GM04504 (cell line): ENCODE measurements at places on chromosomes 5 and 9.
A peak's percentile ranks its signal among the peaks of the same experiment; 100 is the strongest.

- no peak for DNase-seq
These were observed 59.6 kb downstream of the C9orf152 start for GRCh38 chr9:110148384-110148783.

DNA sequence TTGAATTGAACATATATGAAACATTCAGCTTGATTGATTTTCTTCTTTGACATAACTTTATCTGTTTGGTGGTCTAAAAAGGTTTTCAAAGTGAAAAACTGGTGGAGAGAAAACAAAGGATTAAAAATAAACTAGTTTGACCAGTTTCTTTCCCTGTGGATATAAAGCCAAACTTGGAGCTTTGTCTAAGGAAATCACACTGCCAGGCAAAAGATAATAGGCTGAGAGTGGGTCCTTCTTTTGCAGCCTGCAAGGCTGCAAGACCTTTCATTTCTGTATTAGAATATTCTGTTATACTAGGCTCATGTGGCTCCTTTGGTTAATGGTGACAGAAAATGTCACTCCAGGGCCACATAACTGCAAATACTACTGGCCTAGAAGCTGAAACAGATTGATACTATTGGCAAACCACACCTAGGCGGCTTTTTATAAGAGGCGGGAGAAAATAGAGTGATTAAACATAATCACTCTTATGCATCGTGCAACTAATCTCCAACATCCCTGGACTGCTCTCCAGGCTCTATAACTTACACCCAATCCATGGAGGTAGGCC is 129.1 kb upstream of the ZNF462 start:
- no peak for DNase-seq

DNA sequence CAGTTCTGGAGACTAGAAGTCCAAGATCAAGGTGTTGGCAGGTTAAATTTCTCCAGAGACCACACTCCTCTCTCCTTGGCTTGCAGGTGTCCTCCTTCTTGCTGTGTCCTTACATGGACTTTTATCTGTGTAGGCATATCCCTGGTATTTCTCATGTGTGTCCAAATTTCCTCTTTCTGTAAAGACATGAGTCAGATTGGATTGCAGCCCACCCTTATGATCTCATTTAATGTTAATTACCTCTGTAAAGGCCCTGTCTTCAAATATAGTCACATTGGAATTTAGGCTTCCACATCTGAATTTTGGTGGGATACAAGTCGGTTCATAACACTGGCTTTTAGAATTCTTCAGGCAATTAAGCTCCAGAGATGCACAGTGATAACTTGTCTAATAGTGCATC is 322.2 kb upstream of the GRIA1 start:
- DNase-seq, result no peak

- DNase-seq, result no peak
These were observed 93.5 kb downstream of the PHF2 start for GRCh38 chr9:93669958-93670207.

GRCh38 chr9:35193762-35194161 is 32.0 kb downstream of the UNC13B start:
- DNase-seq, result no peak

GRCh38 chr9:127112056-127112455 is 10.4 kb downstream of the ANGPTL2 start:
- no peak for DNase-seq

DNA sequence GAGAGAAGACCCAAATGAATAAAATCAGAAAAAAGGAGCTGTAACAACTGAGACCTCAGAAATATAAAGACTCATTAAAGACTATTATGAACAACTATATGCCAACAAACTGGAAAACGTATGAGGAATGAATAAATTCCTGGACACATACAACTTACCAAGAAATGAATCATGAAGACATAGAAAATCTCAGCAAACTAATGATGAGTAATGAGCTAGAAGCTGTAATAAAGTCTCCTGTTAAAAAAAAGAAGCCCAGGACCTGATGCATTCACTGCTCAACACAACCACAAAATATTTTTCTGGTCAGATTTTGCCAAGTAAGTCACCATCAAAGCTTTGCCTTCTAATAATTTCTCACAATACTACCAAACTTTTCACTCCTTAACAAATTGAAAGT is 666.7 kb downstream of the LRRC70 start:
- no peak for DNase-seq

- no peak for DNase-seq
These were observed 77.0 kb downstream of the ZNF354C start for GRCh38 chr5:179137016-179137642.

DNA sequence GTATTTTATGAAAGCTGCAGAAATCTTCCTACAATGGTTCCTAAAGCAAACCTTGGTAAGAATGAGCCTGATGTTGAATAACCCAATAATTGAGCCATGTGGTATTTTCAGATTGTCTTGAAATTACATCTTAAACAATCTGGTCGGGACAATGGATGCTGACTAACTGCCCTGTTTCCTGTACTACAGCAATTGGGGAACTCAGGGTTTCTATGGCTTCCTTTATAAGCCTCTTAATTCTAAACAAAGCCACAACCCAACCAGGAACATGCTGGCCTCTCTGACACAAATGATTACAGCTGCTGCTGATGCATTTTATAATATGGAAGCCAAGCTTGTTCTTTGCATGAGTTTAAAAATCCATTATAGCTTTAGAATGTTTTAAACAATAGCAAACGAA is 30.2 kb downstream of the PTPN3 start:
- no peak for DNase-seq

DNA sequence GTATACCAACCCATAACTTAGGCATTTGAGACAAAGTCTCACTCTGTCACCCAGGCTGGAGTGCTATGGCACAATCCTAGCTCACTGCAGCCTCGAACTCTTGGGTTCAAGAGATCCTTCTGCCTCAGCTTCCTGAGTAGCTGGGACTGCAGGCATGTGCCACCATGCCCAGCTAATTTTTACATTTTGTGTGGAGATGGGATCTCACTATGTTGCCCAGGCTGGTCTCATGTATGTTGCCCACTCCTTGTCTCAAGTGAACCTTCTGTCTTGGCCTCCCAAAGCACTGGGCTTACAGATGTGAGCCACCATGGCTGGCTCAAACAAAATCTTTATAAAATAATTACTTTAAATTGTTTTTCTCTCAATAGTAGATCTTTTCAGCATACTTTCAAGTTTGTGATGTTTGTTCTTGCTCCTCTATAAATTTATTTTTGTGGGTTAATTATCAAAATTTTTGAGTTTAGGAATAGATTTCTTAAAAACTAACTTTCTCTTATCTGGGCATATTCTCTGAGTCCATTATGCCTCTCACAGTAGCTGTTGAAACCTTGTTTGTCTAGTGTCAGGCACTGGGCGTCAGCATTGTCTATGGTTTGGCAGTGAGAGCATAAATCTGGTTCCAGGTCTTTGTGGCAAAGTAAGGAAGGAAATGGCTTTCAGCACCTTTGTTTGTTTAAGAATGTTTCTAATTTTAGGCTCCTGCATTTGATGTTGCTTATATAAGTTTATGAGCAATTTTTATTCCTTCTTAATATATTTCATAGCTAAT is 38.7 kb downstream of the NLN start:
- DNase-seq, result peak; percentile 46

- no peak for DNase-seq
These were observed 97.0 kb upstream of the SPRY4 start for GRCh38 chr5:142421621-142422397.

DNA sequence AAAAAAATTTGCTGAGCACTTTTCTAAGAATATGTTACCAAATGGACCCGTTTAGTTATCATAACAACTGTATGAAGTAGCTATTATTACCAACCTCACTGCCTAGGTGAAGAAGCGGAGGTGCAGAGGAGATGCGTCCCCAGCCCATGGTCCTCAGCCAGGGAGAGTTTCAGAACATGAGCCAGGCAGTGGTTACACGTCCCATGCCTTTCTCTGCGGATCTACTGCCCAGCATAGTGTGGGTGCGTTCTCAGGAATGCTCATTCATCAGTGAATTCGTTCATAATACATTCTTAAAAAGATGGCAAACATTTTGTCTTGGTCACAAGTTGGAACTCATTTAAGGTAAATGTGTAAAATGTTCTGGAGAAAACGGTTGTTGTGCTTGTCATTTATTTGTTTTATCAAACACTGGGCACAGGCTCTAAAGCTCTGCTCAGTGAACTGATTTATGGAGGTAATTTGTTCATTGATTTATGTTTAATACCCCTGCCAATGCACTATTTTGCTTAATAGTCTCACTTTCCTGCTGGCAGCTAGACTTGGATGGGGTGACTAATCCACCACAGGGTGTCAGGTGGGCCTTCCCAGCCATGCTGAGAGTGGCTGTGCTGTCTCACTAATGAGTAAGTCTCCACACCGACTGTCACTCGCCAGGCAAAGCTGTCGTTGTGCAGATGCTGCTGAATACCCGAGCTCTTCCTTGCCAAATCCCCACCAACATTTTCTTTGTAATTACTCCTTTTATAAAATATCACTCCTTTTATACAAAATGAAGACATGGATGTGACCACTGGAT is 248.8 kb downstream of the TENT4A start:
- DNase-seq, result no peak

DNA sequence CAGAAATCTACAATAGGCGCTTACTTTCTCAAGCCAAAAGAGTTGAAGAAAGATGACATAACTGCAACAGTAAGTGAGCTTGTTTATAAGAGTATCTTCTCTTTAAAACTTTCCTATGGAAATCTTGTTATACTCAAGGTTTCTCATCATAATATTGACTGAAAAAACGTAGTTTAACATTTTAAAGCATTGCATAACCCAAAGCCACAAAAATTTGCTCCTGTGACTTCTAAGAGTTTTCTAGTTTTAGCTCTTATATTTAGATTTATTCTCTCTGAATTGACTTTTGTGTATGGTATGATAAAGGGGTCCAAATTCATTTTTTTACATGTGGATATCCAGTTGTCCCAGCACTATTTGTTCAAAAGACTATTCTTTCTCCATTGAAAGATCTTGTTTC is 15.2 kb downstream of the WDR36 start:
- no peak for DNase-seq

- DNase-seq, result peak; percentile 91
These were observed 453.5 kb downstream of the RAB3C start for GRCh38 chr5:59036274-59036961.

GRCh38 chr5:22567983-22568382 is 285.2 kb downstream of the CDH12 start:
- no peak for DNase-seq

GRCh38 chr5:119016125-119016774 is 27.9 kb upstream of the DTWD2 start:
- no peak for DNase-seq

GRCh38 chr5:67416133-67416937 is 219.7 kb upstream of the CD180 start:
- no peak for DNase-seq

GRCh38 chr9:105006514-105006913 is 78.6 kb upstream of the ABCA1 start:
- DNase-seq, result no peak

- peak; percentile 63 for DNase-seq
These were observed 31.6 kb upstream of the UBAC1 start for GRCh38 chr9:135992486-135993408.

DNA sequence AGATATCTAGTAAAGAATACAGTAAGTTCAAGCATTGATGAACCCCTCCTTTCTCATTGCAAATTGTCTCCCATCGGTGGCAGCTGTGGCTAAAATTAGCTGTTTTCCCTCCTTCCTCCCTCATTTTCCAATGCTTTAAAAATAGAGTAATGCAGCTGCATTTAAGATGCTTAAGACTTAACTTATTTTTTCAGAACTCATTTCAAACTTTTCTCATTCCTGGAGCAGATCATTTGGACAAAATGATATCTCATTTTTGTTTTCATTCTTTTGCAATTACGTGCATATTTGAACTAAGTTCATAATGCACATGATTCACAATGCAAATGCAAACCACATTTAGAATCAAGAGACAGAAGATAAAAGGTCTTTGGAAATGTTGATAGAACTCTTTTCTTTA is 14.6 kb downstream of the HSPB3 start:
- peak; percentile 46 for DNase-seq

- DNase-seq, result no peak
These were observed 39.1 kb upstream of the MSH3 start for GRCh38 chr5:80615266-80615914.
